ENCODE measurements at places on chromosomes 7 and 10.
A peak's percentile ranks its signal among the peaks of the same experiment; 100 is the strongest.

DNA sequence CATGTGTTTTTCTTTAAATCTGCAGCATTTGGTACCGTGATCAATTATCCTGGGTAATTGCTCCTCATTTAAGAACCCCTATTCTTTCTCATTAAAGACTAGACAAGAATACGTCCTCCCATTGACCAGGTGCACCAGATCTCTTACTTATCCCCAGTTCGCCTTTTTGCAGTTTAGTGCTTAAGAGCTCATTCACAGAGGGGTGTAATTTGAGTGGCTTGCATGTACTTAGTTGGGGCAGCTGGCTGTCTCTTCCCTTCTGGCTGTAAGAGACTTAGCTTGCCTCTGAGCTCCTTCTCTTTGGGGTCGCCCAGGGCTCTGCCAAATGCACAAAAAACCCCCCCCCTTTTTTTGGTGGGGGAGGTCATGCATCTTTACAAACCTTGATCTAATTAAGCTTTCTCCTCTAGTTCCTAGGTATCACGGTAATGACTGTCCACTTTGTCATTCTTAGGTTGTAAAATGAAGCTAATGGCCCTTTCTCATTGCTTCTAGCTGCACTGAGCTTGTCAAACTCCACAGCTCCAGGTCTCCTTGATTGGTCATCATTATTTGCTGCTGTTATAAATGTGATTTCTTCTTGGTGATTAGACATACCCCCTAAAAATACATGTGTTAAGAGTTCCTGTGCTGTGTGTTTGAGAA, 26.3 kb downstream of the GAD2 start:
- DNase-seq, result no peak

GRCh38 chr10:59880971-59881510, 25.3 kb downstream of the CCDC6 start:
- DNase-seq, result peak; percentile 45

DNA sequence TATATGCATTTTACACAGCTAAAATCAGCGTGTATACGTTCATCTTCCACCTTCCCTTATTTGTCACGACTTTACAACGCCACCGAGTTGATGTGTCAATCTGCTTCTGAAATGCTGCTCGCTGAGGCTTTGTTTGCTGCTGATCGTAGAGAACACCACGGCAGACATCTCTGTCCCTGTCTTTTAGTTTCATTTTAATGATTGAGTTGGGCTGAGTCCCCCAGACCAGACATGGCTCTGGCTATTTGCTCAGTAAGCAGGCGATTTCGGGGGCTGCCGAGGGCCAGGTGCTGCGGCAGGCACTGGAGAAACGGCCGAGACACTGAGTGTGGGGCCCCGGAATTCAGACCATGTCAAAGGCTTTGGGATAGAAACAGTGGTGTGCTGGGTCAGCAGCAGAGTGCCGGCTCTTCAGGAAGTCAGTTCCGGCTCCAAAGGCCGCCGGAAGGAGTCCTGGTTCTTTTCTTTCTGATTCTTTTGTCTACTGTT, 5.0 kb downstream of the LRRC27 start:
- no peak for DNase-seq

- DNase-seq, result no peak
Observed at GRCh38 chr10:93758891-93759410, 1.2 kb downstream of the LGI1 start.

- no peak for DNase-seq
Observed at GRCh38 chr10:20956843-20957242, 59.7 kb upstream of the NEBL start.

- DNase-seq, result no peak
Observed at GRCh38 chr7:142878315-142878714, 7.2 kb downstream of the TRPV6 start.

DNA sequence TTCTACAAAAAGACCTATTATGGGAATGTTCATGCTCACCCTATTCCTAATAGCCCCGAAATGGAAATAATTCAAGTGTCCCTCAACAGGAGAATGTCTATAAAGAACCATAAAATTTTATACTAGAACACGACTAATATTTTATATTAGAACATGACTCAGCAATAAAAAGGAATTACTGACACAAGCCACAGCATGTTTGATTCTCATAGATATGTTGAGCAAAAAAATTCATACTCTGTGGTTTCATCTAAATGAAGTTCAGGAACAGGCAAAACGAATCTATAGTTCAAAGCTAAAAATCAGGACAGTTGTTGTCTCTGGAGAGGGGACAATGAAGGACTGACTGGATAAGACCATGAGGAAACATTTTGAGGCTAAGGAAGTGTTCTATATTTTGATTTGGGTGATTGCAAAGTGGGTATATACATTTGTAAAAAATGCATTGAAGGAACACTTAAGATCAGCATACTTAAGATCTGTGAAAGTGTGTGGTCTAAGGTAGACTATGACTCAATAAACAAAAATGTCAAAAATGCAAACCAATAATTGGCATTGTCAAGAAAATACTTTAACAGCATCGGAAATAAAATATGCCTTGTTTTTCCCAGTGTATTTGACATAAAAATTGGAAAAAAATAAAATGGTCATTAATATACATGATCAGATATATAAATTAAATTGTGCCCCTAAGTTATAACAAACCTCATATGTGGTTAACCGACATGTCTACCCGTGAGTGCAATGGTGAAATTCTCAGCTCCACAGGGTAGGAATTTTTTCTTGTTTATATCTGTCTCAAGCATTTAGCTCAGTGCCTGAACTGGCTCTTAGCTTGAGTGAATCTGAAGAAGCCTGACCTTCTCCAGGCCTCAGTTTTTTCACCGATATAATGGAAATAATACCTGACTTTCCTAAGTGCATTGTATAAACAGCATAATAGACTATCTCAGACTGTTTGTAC, 124.9 kb upstream of the CTTNBP2 start:
- no peak for DNase-seq

- no peak for DNase-seq
Observed at GRCh38 chr10:31605861-31606525, 287.0 kb downstream of the ZEB1 start.

DNA sequence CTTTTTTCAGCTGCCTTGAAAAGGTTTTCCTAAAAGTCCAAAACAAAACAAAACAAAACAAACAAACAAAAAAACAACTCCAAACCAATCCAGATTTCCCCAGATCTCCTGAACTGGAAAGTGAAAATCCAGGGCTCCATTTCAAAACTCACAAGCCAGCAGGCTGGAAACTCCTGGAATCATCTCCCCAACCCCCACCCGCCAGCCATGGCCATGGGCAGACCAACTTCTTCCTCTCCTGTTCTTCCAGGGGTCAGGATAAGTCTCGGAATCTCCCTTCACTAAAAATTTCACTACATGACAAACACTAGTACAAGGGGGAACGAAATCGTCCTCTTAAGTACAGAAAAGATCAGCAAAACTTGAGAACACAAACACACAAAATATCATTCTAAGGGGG, 40.4 kb downstream of the GNA12 start:
- no peak for DNase-seq

DNA sequence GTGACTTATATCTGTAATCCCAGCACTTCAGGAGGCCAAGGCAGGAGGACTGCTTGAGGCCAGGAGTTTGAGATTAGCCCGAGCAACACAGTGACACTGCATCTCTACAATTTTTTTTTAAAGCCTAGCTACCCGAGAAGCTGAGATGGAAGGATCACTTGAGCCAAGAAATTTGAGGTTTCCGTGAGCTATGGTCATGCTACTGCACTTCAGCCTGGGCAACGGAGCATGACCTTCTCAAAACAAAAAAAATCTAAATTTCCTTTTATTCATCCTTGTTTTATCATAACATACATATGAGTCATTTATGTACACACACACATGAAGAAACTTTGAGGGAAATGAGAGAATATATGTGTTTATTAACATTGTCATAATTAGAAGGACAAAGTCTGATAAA, 277.5 kb upstream of the MAGI2 start:
- no peak for DNase-seq

GRCh38 chr7:140568021-140568813, 72.4 kb downstream of the DENND2A start:
- DNase-seq, result no peak

- DNase-seq, result peak; percentile 69
Observed at GRCh38 chr10:49592726-49593563, 17.2 kb upstream of the SLC18A3 start.

DNA sequence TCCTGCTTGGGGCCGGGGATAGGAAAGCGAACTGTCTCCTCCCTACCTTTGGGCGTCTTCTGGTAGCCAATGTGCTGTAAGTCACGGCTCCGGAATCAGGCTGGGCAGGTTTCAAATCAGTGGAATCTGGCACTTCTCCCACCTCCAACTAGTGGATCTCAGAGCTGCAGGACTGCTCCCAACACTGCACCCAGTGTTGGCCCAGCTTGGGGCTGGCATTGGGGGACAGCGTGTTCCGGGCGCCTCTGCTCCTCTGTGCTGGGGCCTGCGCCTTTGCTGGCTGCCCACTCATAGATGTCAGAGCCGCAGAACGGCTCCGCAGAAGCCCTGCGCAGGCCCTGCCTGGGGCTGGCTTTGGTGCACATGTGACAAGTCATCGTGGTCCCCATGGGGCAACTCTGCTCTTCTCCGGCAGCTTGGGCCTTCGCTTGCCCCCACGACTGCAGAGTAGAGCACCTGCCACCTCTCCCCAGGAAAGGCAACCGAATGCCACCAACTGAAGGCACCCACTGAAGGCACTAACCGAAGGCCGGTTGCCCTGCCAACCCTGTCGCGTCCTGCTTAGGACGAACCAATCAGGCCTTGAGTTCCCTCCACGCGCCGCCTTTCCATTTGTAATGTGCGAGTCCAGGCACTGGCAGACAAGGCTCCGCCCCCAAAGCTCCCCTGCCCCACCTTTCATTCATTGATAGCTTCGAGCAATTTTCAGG, 85.5 kb upstream of the ABI1 start:
- DNase-seq, result no peak

GRCh38 chr7:77239471-77239870, 39.9 kb upstream of the FGL2 start:
- DNase-seq, result no peak

- no peak for DNase-seq
Observed at GRCh38 chr10:6842722-6843121, 262.6 kb upstream of the PRKCQ start.

DNA sequence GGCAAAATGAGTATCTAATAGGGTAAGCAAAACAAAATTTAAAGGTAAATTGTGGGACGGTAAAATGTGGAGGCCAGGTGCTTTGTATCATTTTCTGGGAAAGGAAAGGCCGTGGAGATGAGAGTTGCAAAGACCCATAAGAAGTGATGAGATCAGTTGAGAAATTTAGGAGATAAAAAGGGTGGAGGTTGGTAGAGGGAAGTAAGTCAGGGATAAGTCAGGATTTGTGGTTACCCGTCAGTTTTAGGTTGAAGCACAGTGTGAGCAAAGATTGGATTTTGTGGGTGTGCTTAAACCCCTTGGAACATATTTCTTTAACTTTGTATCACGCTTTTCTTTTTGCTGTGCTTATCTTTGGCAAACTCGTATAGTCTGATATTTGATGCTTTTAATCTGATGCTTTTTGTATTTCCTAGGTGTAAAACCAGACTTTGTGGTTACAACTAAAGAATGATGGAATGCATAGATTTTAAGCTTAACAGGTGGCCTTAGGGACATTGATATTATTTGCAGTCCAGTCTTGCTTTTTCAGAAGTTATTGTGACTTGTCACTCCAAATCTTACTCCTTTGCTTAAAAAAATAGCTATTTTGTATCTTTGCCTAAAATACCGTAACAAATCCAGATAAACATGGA, 1.2 kb downstream of the BTRC start:
- no peak for DNase-seq

- DNase-seq, result no peak
Observed at GRCh38 chr7:94135180-94135579, 131.0 kb upstream of the BET1 start.

DNA sequence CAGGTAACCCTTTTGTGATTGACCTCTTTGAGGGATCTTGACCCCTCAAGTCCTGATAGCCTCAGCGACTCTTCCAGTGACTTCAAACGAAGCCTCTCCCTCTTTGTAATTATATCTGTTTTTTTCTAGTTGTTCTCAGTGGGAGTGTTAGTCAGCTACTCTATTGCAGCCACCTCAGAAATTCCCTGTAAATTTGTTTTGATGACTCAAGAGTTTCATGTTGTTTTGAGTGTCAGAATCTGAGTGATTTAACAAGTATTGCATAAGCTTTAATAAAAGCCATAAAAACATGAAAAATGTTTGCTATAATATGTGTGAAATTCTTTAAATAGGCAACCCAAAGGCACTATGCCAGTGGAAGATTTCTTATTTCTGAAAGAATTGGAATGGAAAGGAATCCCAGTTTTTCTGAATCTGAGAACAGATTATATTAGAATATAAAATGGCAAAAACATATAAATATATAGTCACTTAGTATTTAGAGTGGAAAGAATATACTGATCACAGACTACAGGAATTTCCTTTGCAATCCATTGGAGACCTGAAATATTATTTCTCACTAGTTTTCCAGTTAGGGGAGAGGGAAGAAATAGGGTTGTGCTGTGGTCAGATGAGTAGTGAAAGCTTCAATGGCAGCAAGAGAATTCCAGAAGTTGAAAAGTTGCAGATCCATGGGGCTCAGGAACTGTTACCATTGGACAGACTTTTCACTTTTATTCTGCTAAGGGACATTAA, 94.4 kb upstream of the SEMA3C start:
- DNase-seq, result no peak

DNA sequence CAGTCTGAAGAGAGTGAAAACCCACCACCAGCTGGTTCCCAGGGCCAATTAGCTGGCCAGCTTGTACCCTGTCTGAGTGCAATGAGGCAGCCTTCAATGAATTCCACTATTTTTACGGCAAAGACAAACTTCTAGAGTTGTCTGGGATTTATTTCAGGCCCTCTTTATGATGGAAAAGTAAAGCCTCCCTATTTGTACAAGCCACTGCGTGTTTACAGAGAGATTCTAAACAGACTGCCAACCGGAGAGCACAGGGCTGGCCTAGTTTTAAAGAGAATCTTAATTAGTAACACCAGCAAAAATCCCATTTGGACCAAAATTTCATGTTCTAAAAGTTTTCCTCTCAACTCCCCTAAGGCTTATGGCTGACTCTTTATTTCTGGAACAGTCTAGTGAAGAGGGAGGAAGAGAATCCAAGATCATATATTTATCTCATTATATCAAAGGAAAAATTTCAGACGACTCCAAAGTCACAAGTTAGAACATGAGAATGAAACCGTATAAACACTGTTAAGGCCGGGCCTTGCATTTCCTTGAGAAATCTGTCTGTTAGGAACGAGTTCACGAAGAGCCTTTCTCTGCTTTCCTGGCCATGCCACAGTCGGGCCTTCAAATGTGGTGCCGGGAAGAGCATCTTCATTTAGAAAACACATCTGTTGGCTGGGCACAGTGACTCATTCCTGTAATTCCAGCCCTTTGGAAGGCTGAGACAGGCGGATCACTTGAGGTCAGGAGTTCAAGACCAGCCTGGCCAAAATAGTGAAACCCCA, 724.6 kb upstream of the NRP1 start:
- DNase-seq, result no peak

GRCh38 chr7:27763983-27764508, 24.1 kb downstream of the TAX1BP1 start:
- no peak for DNase-seq

- DNase-seq, result peak; percentile 67
Observed at GRCh38 chr10:71713135-71714030, 6.2 kb downstream of the C10orf105 start.

DNA sequence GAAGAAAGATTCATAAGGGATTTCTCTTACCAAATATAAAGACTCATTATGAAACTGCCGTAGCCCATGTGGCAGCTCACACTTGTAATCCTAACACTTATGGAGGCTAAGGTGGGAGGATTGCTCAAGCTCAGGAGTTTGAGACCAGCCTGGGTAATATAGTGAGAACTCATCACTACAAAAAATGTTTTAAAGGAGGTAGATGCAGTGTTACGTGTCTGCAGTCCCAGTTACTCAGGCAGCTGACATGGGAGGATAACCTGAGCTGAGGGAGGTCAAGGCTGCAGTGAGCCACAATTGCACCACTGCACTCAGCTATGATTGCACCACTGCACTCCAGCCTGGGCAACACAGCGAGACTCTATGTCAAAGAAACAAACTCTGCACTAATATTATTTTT, 18.1 kb upstream of the DNA2 start:
- DNase-seq, result no peak

All from natural killer cell (primary cell).